ENCODE measurements at places on chromosomes 1 and 21.

- no peak for DNase-seq
Observed at GRCh38 chr1:92326681-92327080, 27.8 kb downstream of the RPAP2 start.

DNA sequence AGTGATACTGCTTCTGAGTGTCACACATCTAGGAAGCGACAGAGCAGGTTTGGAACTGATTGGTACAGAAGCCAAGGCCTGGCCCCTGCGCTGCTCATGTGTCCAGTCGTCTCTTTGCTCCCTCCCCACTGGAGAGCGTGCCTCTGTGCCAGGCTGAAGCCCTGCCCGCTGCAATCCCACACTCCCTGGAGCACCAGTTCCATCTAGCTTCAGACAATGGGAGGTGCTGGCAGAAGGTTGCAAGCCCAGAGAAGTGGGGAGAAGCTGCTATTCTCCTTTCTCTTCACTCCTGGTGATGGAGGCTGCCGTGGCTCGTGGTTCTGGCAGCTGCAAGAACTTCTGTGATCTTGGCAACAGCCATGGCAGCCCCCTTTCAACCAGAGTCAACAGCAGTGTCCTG lies 250.9 kb downstream of the MATN1 start:
- DNase-seq = no peak

DNA sequence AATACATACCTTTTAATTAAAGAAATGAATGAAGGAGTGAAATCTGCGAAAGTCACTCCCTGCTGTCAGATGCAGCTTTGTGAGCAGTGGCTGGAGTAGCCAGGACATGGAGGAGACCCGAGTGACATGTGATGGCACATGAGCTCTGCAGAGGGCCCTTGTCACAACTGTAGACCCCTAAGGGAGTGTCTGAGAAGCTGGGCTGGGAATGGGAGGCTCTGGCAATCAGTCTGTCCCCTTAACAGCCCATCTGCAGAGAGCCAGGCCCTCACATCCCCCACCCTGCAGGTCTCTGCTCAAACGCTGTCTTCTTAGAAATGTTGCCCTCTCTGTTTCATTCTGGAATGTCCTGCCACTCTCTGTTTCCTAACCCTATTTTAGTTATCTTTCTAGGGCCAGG lies 124.3 kb downstream of the HMGB4 start:
- no peak for DNase-seq

DNA sequence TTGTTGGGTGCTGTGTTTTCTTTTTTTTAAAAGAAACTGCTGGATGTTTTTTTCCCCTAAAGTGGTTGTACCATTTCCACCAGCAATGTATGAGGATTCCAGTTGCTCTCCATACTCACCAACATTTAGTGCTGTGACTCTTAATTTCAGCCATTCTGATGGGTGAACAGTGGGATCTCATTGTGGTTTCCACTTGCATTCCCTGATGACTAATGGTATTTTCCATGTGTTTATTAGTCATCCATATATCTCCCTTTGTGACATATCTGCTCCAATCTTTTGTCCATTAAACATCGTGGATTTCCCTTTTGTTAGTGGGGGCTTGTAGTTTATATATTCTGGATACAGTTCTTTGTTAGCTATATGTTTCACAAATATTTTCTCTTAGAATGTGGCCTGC lies 206.0 kb downstream of the CAMTA1 start:
- DNase-seq = no peak

GRCh38 chr1:157194731-157195520 lies 56.7 kb upstream of the ETV3 start:
- no peak for DNase-seq

DNA sequence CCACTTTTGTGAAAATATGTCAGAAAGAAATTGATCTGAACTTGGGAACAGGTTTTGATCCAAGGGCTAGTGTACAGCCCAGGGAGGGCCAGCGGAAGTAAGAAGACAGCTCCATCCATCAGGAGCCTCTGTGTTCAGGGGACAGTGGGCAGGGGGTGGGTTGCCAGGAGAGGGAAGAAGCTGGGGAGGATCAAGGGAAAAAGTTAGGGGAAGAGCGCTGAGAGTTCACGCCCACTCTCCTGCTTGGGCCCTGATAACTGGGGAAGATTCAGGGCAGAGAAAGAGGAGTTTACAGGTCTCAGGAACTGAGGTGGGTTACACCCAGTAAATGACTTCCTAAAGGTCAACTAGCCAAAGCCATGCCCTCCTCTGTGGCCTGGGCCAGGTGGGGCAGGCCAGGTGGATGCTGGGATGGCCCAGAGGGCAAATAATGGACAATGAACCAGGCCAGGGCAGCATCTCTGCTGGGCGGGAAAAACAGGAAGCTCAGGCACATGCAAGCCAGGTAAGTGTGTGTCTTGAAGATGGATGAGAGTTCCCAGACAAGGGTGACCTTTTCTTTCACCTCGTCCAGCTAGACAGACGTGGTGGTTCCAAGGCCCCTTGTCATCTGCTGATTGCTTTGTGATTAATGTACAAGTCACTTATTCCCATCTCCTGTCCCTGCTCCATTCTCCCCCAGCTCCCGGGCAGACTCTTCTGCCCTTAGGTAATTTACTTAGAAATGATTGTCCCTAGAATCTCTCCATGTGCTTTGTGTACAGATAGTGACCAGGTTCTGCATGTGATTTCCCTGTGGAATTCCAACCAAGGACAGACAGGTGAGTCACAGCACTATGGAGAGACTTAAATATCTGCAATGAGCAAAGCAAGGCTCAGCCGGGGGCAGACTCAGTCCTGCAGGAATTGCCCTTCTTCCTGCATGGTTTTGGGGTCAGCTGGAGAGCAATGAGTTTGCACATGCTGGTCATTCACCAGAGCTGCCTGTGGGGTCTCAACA lies 57.0 kb downstream of the MDM4 start:
- no peak for DNase-seq

GRCh38 chr1:12405325-12406210 lies 175.7 kb downstream of the VPS13D start:
- no peak for DNase-seq

GRCh38 chr21:46122758-46123683 lies 25.1 kb downstream of the COL6A2 start:
- no peak for DNase-seq

- DNase-seq = no peak
Observed at GRCh38 chr1:24442764-24443163, 27.2 kb downstream of the NIPAL3 start.

DNA sequence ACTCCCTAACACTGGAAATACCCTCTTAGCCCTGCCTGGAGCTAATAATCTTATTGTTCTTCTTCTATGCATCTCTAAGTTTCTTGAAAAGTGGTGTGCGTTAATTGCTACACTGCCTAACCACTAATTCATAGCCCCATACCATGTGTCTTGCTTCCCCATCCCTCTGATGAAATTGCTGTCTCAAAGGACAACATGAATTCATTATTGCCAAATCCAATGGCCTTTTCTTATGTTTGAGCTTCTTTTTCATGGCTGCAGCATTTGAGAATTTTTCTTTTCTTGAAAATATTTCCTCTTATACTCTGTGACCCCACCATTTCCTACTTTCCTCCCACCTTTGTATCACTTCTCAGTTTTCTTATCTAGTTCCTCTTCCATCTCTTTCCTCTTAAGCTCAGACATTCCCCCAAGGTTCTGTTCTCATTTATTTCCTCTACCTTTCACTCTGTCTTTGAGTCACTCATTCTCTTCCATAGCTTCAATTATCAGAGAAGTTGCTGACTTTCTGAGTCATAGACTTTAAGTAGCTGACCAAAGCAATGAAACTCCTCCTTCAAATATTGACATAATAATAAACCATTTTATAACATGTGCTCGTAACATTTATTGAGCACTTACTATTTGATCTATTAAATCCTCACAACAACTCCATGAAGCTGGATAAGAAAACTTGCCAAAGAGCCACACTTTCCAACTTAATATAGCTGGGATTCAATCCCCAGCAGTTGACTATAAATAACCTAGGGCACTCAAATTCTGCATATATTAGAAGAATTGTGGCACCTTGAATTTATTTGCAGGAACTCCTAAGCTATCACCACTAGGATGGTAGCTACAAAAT lies 35.5 kb upstream of the ATP6V1G3 start:
- no peak for DNase-seq

DNA sequence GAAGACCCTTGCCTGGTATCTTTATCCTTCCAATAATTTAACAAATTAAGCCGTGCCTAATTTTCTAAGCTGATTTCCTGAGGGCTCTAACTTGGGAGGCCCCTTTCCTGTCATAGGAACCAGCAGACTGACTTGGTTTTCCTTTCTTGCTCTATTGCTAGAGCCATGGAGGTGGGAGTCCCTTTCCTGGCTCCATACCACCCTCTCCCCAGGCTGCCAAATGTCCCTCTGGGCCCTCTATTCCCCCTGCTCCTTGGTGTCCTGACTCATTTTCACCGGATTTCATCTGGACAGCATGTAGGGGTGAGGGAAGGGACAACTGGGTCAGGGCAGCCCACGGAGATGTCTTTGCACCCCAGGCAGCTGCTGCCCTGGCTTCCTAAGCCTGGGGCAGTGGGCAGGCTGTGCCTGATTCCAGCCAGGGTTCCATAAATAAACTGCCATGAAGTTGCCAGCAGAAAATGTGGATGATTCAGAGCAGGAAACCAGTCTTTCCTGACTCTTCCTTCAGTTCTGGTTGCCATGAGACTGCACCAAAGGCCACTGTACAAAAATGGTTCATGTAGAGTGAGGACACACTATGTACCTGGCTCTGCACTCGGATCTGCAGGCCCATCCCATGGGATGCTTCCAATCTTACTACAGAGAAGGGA lies 38.0 kb upstream of the SERBP1 start:
- DNase-seq = no peak

DNA sequence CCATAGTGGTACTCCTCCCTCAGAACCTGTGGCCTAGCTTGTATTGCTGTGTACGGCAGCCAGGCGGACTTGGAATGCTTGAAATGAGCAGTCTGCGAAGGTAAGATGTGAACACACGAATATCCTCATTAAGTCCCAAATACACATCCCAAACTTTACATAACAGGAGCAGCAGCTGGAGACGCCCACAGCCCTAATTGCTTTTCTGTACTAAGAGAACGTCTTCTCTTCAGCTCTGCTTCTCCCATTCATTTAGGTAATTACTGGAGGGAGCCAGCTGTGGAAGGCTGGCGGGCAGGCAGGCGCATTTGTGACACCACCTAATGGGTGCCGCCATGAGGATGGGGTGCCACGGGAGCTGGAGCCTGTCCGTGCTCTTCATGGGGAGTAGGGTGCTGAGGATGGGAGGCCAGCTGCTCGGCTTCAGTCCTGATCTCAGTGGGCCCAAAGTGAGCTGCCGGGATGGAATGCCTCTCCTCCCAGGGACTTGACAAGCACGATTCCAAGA lies 66.6 kb upstream of the POU3F1 start:
- no peak for DNase-seq

DNA sequence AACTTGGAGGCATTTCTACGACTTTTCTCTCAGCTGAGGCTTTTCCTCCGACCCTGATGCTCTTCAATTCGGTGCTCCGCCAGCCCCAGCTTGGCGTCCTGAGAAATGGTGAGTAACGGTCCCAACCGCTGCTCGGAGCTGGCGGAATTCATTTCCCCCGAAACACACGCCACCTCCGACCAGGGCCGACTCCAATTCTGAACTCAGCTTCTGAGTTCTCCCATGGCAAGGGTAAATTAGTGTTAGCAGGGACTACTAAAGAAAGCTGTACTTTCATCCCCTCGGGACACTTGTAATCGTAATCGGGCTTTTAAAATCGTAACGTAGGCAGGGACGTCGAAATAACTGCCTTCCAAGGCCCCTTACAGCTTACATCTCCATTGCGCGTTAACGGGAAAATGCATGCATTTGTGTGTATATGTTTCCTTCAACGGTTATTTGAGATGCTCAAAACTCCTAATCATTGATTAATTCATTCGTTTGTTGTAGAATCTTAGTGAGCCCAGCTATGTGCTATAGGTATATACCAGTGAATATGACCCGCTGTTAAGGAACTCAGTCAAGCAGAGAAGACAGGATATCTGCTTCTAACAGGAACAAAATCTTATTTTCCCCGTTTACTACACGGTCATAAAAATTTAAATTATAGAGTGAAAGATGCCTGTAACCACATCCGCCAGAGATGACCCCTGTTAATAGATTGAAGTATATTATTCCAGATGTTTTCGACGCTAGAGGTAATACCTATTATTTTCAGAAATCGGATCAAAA lies 472 bp downstream of the DTL start:
- DNase-seq = no peak

DNA sequence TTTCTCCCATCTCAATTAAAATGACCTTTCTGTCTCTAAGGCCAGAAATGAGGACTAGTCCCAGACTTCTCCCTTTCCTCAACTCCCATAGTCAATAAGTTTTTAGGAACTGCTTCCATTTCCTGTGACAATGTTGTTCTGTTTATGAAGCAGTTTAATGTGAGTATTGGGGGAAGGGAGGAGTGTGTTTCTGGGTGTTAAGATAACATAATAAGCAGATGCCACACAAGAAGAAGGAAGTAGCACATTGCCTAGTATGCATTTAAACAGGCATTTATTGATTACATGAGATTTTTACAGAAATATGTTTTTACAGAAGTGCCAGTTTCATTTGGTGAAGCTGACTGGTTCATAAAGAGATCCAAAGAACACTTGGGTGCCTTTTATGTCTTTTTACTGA lies 65.6 kb upstream of the TNR start:
- no peak for DNase-seq

DNA sequence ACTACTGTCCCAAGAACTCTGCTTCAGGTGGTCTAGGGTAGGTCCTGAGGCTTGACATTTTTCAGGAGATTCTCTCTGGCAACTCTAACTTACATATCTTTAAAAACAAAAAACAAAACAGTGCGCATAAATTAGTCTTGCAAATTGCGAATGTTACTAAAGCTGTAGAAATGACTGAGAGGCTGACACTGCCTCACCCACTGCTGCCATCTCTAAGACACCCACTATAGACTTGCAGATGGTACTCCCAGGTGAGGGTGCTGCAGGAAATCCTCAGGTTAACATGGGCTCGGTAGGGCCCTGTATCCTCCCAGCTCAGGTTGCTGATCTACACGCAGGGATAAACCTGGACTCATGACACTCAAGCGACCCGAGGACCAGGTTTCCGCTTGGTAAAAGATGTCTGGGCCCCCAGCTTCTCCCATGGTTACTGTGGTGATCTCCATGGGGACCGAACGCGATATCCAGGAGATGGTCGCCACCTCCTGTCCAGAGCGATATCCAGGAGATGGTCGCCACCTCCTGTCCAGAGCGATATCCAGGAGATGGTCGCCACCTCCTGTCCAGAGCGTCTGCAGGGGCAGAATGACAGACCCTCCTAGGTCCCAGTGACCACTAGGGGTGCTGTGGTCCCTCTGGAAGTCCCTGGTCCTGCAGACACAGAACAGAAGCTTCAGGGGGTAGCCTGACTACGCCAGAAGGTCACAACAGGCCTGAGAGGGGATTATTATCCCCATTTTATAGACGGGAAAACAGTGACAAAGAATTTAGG lies 16.2 kb upstream of the LY9 start:
- DNase-seq = peak; percentile 34

DNA sequence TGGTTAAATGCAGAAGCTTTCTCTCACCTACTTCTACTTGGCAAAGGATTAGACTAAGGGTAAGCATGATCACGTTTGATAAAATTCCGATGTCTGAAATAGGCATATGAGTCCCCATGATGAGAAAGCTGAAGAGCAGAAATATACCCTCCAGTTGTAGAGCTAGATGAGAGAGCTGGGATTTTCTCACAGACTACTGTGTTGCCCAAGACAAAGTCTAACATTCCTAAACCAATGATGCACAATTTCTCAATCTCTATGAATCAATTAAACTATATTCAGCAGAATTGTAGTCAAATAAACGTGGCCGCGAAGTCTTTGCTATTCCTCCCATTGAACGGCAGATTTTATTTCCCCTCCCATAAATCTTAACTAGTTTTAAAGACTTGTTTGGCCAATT lies 699.2 kb downstream of the KCNT2 start:
- DNase-seq = no peak

GRCh38 chr1:185581961-185582725 lies 152.0 kb upstream of the HMCN1 start:
- no peak for DNase-seq

GRCh38 chr1:184986250-184986649 lies 11.9 kb upstream of the NIBAN1 start:
- DNase-seq = no peak

Measured in stimulated activated CD8-positive, alpha-beta memory T cell treated with anti-CD3 and anti-CD28 coated beads, Interleukin-2, amount 100 ng/mL, for 48 hours (primary cell).